ENCODE measurements at places on chromosomes 7 and 10.

DNA sequence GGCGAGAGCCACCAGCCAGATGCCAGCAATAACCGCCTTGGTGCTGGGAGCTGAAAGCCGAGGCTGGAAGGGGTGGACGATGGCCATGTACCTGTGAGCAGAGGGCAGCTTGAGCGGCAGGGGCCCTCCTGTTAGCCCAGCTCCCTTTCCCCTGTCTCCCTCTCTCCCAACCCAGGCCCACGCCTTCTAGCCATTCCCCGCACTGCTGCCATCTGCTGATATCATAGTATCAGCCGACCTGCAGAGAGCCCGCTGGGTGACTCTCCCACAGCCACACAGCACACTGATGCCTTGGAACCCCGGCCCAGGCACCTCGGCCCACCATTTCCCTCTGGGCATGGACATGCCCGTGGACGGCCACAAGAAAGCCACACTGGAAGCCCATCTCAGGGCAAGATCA is 1.7 kb downstream of the TACR2 start:
- DNase-seq: no peak

DNA sequence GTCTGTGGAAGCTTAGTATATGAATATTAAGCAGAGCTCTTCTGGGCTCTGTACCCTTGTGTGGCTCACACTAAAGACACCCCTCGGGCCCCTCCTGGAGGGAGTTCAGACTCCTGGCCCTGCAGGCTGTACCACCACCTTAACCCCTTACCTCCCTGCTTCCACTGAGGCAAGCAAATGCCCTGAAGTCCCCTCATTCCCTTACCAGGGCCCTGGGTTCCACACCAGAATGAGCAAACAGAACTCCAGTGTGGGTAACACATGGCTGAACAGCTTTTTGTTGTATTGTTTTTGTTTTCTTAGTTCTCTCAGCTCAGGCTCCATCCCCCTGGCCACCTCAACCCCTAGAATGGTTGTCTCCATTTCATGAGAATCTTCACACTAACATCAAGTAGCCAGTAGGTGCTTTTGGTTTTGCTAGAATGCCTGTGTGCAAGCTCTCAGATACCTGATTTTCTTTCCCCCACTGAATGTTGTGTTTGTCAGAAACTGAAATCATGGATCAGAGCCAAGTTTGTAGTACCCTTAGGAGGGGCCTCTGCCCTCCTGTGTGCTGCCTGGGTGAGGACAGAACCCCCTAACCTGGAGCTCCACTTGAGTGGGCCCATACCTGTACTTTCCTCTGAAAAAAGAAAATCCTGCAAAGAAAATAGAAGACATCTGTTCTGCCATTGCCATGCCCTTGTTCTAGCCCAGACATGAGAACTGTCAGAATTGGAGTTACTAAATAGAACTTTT is 2.8 kb upstream of the WAPL start:
- DNase-seq: no peak

- no peak for DNase-seq
Measured at GRCh38 chr10:96089116-96089515, 41.0 kb upstream of the ZNF518A start.

- no peak for DNase-seq
Measured at GRCh38 chr10:84348860-84349259, 20.5 kb downstream of the CCSER2 start.

DNA sequence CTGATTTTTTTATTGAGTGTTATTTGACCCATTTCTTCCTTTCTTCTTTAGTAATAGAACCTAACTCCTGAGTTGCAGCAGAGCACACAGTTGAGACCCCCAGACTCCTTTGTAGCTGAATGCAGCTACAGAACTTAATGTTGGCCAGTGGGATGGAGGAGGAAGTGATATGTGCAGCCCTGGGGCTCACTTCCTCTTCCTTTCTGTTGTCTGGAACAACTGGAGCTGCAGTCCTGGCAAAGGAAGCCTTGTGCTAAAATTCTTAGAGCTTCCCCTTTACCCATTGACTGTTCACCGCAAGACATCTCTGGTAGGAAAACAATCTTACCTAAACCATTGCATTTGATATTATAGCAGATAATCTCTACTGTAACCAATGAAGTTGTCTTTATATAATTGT is 86.6 kb downstream of the ITGB8 start:
- no peak for DNase-seq

DNA sequence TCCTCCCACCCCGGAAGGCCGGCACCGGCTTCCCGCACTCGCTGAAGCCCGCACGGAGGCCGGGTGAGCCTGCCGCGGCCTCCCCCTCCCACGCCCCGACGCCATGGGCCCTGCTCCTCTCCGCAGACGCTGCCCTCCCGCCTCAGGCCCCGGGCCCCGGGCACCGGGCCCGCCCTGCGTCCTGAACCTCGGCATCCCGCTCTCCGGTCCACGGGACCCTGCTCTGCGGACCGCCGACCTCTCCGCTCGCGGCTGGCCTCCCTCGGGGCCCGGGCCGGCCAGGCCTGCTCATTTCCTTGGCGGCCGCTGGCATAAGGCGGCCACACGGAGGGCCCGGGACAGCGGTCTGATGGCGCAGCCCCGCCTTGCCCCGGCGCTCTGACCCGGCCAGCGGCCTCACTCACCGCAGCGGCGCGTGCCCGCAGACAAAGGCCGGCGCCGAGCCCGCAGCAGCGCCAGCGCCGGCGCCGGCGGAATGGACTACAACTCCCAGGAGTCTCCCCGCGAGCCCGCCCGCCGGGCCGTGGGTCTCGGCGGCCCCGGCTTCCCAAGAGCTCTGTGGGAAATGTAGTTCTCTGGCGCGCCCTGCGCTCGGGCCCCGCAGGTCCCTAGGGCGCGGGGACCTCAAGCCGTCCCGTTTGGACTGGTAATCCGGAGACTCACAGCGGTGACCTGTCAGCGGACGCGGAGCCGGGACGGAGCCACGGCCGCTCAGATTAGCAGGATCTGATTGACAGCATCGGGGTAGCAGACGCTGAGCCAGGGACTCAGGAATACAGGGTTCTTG is at the start of gene ZNF32:
TSS of gene ZNF32 (minus strand) at position 484 of the 787 bp plus-strand sequence. CDS start 2,748 bp downstream, outside the sequence.
- DNase-seq: peak; percentile 87

DNA sequence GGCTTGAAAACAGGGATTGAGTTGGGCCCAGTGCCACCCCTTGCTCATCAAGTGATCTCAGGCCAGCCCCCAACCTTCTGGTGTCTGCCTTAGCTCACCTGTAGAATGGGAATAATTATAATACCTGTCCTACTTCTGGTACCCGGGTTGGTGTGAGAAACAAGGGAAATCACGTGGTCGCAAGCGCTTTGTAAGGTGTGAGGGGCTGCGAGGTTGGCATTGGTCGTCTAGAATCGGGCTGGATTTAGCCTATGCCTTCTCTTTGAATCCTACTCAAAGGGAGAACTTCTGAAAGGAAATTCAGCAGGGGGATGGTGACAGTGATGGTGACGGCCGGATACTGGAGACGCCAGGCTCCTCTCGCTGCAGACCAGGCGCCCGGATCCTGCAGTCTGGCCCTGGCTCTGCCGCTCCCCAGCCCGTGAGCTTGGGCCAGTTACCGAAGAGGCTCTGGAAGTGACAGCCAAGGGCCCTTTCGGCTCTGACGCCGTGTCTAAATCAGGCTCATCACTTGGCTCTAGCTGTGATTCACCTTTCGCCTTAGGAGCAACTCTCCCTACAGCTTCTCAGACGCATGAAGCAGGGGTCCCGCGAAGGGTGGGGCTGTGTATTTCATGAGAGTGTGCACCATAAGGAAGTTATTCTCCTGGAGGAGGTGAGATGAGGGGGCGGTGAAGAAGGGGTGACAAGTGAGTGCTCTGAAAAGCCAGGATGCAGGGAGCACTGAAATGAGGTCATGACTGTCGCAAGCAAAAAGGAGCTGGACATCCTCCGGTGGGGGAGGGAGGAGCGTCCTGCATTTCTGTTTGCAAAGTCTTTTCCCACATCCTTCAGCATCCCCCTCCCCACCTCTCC is 4.0 kb upstream of the CREB5 start:
- DNase-seq: no peak

DNA sequence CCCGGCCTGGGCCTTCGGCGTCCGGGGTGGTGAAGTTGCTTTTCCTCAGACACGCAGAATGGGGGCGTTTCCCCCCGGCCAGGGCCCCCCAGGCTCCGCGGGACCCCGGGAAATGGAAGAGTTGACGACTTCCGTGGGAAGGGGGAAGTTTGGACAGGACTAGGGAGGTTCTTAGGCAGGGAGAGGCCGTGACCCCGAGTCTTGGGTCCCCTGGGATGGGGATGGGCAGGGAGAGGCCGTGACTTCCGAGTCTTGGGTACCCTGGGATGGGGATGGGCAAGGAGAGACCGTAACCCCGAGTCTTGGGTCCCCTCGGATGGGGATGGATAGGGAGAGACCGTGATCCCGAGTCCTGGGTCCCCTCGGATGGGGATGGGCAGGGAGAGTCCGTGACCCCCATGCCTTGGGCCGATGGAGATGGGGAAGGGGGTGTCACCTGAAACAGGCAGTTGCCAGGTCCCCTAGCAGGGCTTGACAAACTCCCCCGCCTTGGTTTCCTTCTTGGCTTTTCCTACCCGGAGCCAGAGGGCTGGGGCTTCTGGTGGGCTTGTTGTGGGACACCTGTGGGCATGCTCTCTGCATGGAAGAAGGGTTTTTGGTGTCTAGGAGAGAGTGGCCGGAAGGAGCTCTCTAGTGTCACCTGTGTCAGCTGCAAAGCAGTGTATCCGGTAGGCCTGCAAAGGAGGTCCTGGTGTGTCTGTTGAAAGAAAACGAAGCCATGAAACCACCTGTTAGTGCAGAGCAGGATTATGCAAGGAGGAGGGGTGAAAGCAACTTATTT is 1.1 kb downstream of the TRRAP start:
- DNase-seq: peak; percentile 74

DNA sequence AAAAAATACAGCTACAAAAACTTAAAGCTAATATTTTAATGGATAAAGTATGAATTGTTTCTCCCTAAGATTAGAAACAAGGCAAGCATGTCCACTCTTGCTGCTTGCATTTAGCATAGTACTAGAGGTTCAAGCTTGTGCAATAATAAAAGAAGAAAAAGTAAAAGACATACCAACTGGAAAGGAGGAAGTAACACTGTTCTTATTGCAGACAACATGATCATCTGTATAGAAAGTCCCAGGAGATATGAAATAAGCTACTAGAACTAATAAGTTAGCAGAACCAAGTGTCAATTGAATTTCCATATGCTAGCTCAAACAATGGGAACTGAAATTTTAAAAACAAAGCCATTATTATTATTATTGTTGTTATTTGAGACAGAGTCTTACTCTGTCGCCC is 20.0 kb upstream of the RABGEF1 start:
- DNase-seq: no peak

DNA sequence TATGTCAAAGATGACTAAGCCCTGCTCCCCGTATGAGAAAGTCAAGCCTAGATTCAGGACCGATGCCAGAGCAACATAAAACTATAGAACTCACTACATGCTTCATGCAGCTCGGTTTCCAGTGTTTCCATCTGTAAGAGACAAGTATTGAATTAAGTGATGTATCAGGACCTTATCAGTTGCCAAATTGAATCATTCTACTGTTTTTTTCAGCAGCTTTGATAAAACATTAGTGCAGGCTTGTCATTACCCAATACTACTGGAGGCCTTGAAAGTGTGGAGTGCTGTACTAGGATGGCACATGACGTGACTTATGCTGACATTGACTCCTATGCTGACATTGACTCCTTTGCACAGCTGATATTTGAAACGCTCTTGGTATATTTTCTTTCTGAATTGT is 10.8 kb upstream of the NRP1 start:
- DNase-seq: no peak

DNA sequence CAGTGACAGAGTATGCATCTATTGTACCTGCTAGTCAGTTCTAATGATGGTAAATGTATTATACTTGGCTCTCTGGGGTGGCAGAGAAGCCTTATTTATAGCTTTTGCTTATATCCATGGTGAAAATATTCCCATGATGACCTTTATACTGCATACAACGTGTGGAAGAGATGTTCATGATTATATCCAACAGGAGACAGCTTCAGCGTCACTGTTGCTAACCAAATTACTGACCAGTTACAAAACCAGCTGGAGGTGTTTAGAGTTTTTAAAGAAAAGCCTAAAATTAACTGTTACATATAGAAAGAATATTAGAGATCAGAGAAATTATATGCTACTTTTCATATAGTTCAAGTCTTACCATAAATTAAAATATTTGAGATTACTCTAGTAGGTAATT is 280.8 kb downstream of the ETV1 start:
- no peak for DNase-seq

GRCh38 chr10:7320072-7320471 is 90.8 kb downstream of the SFMBT2 start:
- DNase-seq: no peak

DNA sequence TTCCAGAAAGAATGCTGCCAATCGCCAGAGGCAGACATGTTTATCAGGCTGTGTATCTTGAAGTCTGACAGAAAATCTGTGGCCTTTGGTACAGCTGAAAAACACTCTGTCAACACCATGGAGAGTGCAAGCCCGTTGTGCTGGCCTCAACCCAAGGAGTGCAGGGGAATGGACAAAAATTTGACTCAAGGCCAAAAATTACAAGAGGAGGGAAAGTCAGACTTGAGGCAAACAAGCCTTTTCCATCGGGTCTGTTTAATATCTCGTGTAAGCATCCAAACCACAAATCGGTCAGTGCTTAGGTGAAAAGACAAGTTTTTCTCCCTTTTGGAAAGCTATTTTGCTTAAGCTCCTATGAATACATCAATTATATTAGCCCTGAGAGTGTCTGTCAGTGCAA is 305.3 kb upstream of the NFE2L3 start:
- no peak for DNase-seq

- no peak for DNase-seq
Measured at GRCh38 chr7:102152672-102153598, 133.7 kb upstream of the SH2B2 start.

- DNase-seq: no peak
Measured at GRCh38 chr7:23393636-23394035, 76.7 kb downstream of the IGF2BP3 start.

GRCh38 chr7:54738737-54739136 is 20.3 kb downstream of the SEC61G start:
- DNase-seq: no peak

GRCh38 chr10:115095758-115096157 is 2.6 kb downstream of the ATRNL1 start:
- DNase-seq: no peak

DNA sequence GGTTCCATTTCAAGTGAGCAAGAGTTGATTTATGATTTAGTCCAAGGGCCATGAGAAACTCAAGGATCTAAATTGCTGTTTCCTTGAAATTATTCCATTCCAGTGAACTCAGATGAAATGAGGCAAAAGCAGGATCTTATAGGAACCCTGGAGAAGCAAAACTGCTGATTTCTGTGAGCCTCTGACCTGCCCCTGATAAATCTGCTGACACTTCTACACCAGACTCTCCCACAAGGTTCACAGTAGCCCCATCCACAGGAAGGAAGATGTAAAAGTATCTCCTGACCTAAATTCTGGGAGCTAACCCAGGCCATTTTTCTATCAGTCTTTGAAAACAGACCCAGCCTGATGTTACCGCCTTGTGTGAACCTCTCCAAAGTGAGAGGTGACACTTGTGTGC is 987.6 kb upstream of the AUTS2 start:
- DNase-seq: no peak

DNA sequence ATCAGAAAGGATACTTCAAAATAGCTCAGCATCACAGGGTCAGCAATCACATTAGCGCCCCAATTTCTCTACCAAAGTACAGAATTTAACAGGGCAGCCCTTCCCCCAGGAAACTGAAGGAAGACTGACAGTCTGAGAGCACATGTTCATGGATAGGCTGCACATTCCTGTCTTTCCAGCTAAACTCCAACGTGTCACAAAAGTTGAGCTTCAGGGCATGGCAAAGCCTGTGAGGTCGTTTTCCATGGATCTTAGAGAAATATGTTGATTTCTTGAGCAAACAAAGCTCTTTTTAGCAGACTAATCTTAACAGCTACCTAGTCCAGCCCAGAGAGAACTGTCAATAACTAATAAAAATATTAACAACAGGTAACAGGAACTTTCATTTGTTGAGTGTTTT is 207.9 kb downstream of the GRM3 start:
- DNase-seq: no peak

- DNase-seq: peak; percentile 49
Measured at GRCh38 chr7:44460325-44460724, 30.1 kb downstream of the NUDCD3 start.

All from activated CD4-positive, alpha-beta T cell treated with anti-CD3 and anti-CD28 coated beads for 48 hours (primary cell).